Stimulated activated CD8-positive, alpha-beta memory T cell treated with anti-CD3 and anti-CD28 coated beads, Interleukin-2, amount 100 ng/mL, for 48 hours (primary cell): ENCODE measurements at places on chromosomes 3 and 15.
A peak's percentile ranks its signal among the peaks of the same experiment; 100 is the strongest.

DNA sequence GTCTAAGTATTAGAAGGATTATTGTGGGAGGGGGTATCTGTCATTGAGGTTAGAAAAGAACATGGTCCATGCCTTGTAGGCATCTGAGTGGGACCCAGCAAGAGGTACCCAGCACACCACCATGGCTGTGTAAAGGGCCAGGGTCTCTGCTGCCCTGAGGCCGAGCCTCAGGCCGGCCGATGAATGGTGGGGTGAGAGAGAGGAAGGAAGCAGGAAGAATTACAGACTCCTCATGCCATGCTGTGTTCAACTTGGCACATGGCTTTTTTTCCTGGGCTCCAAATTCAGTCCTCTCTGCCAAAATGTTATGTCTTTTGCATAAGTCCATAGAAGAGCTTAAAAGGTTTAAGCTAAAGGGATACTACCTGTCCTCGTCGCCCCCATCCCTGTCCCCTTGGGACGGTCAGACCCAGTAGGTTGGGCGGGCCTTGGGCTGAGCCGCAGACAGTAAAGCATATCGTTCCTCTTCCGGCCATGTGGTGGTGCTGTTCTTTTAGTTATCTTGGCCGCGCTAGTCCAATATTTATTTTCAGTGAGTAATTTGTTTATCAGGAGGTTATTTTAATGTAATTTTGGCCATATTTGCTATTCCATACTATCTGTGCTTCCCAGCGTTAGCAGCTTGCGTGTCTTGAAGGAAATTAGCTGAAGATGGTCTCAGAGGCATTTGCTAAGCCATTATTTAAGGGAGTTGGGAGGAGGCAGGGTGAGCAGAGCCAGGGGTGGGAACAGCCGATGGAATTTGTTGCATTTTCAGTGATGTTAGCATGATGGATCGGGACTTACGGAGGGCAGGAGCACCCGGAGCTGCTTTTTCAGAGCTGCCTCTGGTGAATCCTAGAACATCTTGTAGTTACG is 152.4 kb downstream of the AGBL1 start:
- peak; percentile 10 for DNase-seq

GRCh38 chr3:65703026-65703425 is 335.7 kb downstream of the MAGI1 start:
- no peak for DNase-seq

DNA sequence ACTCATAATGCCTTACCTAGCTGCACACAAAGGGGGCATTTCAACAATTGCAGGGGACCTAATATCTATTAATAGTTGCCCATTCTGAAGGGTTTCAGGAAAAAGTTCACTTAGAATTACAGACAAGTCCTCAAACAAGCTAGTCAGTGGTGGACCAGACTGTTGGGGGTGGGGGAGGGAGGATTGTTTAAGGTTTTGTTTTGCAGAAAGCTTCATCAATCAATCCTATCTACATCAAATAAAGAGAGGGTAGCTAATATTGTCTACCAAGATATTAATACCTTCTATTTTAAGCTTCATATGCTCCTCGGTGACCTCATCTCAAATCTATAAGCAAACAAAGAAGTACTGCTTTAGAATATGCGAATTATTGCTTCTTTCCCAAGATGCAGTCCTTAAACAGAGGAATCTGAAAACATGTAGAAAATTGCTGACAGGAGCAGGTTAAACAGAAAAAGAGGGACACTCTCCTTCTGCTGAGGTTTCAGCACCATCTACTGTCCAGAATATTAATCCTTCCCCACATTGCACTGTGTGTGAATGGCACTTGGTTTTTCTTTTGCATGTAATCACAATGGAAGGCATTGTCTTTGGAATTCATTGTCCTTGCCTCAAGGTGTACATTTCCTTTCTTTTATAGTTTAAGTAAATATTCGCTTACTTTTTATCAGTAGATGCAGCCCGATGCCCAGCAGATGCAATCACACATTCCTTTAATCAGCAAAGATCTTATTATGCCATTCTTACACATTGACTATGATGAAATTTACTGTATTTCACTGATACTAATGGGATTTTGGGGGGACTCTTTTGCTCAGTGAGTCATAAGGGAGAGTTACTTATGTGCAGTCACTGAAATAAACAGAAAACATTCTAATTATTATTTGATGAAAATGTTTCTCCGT is 94.7 kb downstream of the IL5RA start:
- no peak for DNase-seq

GRCh38 chr15:79582650-79583049 is 150.5 kb downstream of the MINAR1 start:
- DNase-seq, result no peak

GRCh38 chr3:185411133-185411532 is 48.2 kb downstream of the MAP3K13 start:
- DNase-seq, result no peak

DNA sequence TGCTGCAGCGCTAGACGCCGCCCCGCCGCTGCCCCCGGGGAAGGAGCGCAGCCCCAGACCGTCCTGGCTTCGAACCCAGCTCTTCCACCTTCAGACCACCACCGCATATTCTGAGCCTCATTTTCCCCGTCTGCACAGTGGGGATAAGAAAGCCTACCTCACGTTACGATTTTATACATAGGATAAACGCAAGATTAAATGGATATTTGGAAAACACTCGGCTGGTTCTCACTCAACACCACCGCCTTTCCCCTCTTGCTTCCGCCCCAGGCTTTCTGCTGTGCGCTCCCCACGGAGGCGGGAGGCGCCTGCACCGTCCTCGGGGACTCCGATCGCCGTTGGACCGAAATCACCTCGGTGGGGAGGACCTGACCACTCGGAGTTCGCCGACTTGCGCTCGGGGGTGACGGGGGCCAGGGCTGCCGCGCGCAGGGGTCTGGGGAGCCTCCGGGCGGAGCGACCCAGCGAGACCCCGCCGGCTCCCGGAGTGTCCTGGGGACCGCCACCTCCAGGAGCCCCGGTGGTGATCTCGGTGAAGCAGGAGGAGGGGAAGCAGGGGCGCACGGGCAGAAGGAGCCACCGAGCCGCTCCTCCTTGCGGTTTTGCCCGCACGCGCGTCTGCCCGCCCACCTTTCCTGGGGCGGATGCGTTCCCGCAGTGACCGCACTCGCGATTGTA is 4.0 kb downstream of the FBXL22 start:
- peak; percentile 39 for DNase-seq

DNA sequence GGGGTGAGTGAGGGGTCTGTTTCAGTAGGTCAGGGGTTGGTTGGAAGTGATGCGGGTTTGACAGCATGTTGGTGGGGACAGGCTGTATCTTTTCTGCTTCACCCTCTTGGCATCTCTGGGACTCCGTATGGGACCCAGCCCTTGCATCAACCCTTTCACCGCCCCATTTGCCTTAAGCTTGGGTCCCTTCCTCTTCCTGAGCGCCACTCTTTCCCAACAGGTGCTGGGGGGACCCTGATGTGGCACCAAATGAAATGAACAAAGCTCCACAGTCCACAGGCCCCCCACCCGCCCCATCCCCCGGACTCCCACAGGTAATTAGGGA is 1.1 kb downstream of the EIF4G1 start:
- no peak for DNase-seq
